Urinary bladder (tissue), 4 donors: ENCODE measurements at places on chromosomes 7 and 10.

GRCh38 chr7:57772126-57772924 lies 322.3 kb downstream of the ZNF716 start:
- DNase-seq = no peak

GRCh38 chr10:24449321-24449740 lies 240.4 kb downstream of the KIAA1217 start:
- no peak for DNase-seq

DNA sequence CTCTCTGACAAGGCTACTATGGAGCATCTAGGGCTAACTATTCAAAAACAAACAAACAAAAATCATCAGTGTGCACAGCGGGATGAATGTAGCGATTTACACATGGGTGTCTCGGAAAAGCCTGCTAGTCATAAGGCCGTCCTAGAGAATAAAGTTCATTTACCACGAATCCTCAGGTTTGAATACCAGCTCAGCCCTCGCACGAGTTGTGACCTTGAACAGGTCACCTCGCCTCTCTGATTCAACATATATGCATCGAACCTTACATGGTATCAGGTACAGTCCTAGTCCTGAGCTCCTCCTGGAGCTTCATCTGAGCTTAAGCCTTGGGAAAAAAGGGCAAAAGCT lies 572 bp downstream of the ATP5MF start:
- DNase-seq = no peak

GRCh38 chr7:47361746-47362215 lies 220.1 kb downstream of the TNS3 start:
- DNase-seq = no peak

- no peak for DNase-seq
Observed at GRCh38 chr10:69224862-69225657, 4.9 kb downstream of the HKDC1 start.
